Glutamatergic neuron (in vitro differentiated cells): ENCODE measurements at places on chromosomes 7 and 10. TPM values are rescaled to one million over a fixed set of nuclear protein-coding genes. Genes with fewer than 3 reads are reported as not detected.

The ZWINT gene
- total RNA-seq, result 11.6 TPM

The GNGT1 gene
- not detected for total RNA-seq

The ZNF777 gene
- 18.0 TPM for total RNA-seq

The THAP5 gene
- 10.2 TPM for total RNA-seq

The GRM3 gene
- not detected for total RNA-seq

The NEUROG3 gene
- total RNA-seq, result not detected

The C7orf57 gene
- not detected for total RNA-seq

The EGR2 gene
- 0.37 TPM for total RNA-seq

The SEMA3E gene
- total RNA-seq, result 0.96 TPM

The FAM221A gene
- 23.2 TPM for total RNA-seq

The CBLL1 gene
- 35.6 TPM for total RNA-seq

The ATP6V0A4 gene
- not detected for total RNA-seq

The IRF5 gene
- not detected for total RNA-seq

The TMEM196 gene
- 3.6 TPM for total RNA-seq

The CEP55 gene
- total RNA-seq, result 6.0 TPM

The MUC12 gene
- 1.0 TPM for total RNA-seq

The CACNB2 gene
- total RNA-seq, result 3.2 TPM

The OR9A2 gene
- not detected for total RNA-seq

The A1CF gene
- not detected for total RNA-seq

The TAS2R41 gene
- not detected for total RNA-seq

The MRM2 gene
- 28.1 TPM for total RNA-seq

The FBXL13 gene
- 1.1 TPM for total RNA-seq

The MAGI2 gene
- 64.2 TPM for total RNA-seq

The ZPBP gene
- not detected for total RNA-seq

The TBATA gene
- not detected for total RNA-seq

The VENTX gene
- total RNA-seq, result 1.6 TPM

The ATOH7 gene
- total RNA-seq, result 0.86 TPM

The UTF1 gene
- 0.61 TPM for total RNA-seq

The LBX1 gene
- total RNA-seq, result not detected

The CRPPA gene
- 5.3 TPM for total RNA-seq

The ZNF282 gene
- 22.9 TPM for total RNA-seq

The CFAP43 gene
- total RNA-seq, result 0.44 TPM

The CCDC136 gene
- total RNA-seq, result 202 TPM

The WNT8B gene
- not detected for total RNA-seq

The VWA2 gene
- not detected for total RNA-seq

The ZNF727 gene
- not detected for total RNA-seq

The LRIT1 gene
- not detected for total RNA-seq

The GIMAP2 gene
- not detected for total RNA-seq

The IL2RA gene
- total RNA-seq, result not detected

The ENKUR gene
- not detected for total RNA-seq

The AKR1C8 gene
- total RNA-seq, result not detected

The IGFBP3 gene
- 0.17 TPM for total RNA-seq

The SCIN gene
- not detected for total RNA-seq

The SEMA3D gene
- 13.6 TPM for total RNA-seq

The ARHGAP12 gene
- 41.9 TPM for total RNA-seq

The UCMA gene
- not detected for total RNA-seq

The ACSL5 gene
- total RNA-seq, result not detected

The ZNF853 gene
- total RNA-seq, result 5.5 TPM

The STEAP2 gene
- 0.59 TPM for total RNA-seq

The STEAP1B gene
- total RNA-seq, result not detected

The NRP1 gene
- total RNA-seq, result 100 TPM

The ZNF488 gene
- total RNA-seq, result 3.3 TPM

The DPYSL4 gene
- 402 TPM for total RNA-seq

The SAP25 gene
- total RNA-seq, result 8.0 TPM

The ADAM8 gene
- 5.4 TPM for total RNA-seq

The ZNF783 gene
- total RNA-seq, result 22.9 TPM

The AMZ1 gene
- 0.15 TPM for total RNA-seq

The SFTPD gene
- total RNA-seq, result 0.51 TPM
